Fibroblast of lung (primary cell): ENCODE measurements at places on chromosomes 11 and 22. TPM values are rescaled to one million over a fixed set of nuclear protein-coding genes. Genes with fewer than 3 reads are reported as not detected.

SCN2B gene
- total RNA-seq = 4.9 and 7.3 TPM in 2 replicates

DNA sequence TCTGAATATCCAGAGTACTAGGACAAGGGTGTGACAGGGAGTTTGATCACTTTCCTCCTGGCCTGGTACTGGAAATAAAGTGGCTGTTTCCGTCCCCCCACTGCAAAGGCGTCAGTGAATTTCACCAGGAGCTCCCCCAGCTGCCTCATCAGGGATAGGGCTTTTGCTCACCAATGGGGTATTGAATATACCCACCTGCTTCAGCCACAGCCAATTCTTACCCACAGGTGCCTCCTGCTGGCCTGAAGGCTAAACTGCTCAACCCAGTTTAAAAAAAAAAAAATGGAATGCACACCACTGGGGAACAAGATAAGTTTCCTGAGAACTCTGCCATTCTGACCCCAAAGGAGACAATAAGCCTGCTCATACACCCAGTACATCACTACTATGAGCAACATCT is 65.3 kb upstream of the MS4A8 start:
- DNase-seq = no peak

GRCh38 chr11:127931803-127932202 is 655.6 kb downstream of the ETS1 start:
- no peak for DNase-seq

DNA sequence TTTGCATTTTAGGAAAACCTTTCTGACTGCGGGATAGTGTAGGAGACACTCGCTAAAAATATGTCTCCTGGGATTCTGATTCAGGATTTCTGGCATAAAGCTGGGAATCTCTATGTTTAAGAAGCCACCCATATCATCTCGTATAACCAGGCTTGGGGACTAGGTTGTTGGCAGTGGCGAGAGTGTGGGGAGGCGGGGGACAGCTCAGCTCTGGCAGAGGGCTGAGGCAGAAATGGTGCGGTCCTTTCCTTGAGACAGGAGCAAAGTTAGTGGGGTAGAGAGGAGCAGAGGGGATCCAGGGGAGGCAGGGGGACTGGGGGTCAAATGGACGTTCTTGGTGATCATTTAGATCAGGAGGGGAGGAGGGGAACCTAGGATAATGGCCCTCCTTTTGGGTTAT is 74.3 kb downstream of the TEAD1 start:
- DNase-seq = no peak

GRCh38 chr11:15883455-15883920 is 472.9 kb downstream of the SOX6 start:
- DNase-seq = peak; percentile 23

- DNase-seq = no peak
Observed at GRCh38 chr11:61806785-61807184, 10.0 kb downstream of the FADS1 start.

DNA sequence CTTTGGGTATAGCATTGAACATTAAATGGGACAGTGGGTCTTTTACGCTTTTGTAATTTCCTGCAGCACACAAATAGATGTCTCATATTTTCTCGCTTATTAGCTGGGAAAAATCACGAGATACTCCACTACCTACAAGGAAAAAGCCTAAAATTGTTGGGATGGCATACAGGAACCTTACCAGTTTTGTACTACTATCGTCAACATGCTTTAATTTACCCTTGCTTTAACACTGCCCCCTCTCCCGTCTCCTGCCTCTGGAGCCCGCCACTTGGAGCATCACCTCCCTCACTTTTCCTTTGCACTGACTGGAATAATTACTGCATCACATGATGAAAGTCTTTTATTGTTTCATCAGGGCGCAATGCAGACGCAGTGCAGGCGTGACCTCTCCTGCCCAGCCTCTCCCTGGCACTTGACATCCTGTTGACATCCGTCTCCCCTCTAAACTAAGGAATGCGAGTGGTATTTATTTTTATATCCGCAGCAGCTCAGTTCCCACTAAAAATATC is 1.0 kb upstream of the FNBP4 start:
- peak; percentile 68 for DNase-seq

GRCh38 chr22:36715647-36716046 is 12.1 kb upstream of the CACNG2 start:
- DNase-seq = no peak

CARD16 gene
- total RNA-seq = 102 and 143 TPM in 2 replicates

GRCh38 chr22:47564158-47564450 is 801.7 kb downstream of the TBC1D22A start:
- no peak for DNase-seq

RAB38 gene
- total RNA-seq = 4.9 and 10.1 TPM in 2 replicates

DNA sequence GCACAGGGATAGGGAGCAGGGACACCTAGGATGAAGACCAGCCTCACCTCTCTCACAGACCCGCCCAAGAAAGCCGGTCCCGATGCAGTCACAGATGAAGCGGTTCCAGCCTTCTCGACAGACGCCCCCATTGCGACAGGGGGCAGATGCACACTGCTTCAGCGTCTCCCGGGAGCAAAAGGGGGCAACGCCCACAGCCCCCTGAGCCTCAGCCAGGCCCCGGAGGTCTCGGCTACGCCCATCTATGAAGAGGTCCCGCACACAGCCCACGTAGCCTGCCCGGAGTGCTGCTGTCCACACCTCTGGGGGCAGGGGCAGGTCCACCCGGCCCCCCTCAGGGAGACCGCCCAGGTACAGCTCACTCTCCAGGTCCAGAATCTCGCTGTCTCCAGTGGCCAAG is 62.3 kb downstream of the NRXN2 start:
- no peak for DNase-seq

DNA sequence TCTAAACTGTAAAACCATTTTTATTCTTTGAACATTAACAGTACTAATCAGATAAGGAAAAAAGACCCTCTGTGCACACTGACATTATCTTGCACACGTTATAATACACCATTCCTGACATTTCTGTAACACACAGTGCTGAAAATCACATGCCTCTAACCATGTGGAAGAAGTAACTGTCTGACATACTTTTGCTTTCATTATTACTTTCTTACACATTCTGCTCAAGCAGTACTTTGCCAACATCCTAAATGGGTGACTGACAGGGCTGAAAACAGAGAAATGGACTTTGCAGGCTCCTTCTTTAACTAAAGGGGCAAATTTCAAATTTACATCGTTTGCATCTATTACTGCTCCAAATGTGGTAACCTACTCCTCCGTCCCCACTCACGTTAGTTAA is 22.8 kb upstream of the TP53AIP1 start:
- DNase-seq = peak; percentile 12

APOBEC3A gene
- total RNA-seq = not detected in 2 replicates

ACTN3 gene
- under 0.01 TPM in 1 of 2 replicates, not detected in the other for total RNA-seq

- DNase-seq = peak; percentile 40
Observed at GRCh38 chr11:84164728-84165127, 878.6 kb upstream of the CCDC90B start.

DNA sequence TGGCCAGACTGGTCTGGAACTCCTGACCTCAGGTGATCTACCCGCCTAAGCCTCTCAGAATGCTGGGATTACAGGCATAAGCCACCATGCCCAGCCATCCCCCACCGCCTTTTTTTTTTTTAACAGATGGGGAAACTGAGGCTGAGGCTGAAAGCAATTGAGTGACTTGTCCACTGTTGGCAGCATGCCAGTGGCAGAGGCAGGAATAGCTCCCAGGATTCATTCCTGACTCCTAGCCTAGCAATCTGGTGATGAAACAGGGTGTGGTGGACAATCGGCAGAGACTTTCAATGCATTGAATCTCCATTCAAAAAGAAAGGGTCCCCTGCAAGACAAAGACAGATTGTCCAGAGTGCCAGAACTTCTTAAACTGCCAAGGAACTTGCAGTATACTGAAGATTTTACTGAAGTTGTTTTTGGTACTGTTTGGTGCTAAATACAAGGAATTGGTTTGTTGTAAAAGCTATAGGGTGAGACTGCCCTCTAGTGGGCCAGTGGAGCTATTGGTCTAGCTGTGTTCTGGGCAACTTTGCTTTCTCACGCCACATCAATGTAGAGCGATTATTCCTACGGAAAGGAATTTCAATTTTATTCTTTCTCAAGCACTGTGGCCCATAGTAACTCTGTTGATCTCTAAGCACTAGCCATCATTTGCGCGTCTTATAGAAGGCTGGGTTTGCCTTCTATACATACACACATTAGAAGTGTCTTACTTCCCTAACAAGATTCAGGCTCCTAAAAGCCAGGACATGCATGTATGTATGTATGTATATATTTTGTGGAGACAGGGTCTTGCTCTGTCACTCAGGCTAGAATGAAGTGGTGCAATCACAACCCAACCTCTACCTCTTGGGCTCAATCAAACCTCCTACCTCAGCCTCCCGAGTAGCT is 21.0 kb downstream of the C22orf31 start:
- DNase-seq = peak; percentile 93

SMTNL1 gene
- total RNA-seq = not detected in 2 replicates

DNA sequence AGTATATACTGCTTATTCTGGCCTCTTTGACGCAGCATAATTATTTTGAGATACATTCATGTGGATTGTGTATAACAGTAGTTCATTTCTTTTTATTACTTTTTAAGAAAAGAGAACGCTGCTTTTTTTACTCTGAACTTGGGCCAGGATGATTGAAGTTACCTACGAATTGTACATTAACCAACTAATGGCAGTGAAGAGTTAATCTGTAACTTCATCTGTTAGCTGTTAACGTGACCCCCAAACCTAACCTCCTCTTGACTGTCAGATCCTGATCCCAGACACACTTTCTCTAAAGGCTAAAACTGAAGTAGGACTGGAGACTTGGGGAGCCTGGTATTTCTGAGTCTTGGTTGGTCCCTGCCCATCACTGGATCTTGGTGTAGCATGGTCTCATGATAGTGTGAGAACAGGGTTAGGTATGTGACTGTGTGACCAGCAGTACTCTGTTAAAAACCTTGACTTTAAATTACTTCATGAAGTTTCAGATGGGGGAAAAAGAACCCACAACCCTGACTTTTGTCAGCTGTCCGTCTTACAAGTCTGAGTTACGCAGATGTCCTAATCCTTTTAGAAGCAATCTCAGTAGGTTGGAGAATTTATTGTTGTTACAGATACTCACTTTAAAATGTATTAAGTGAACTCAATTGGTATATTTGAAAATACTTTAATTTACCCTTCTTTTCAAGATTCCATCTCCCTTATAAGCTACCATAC is 39.4 kb downstream of the C22orf31 start:
- DNase-seq = no peak

MUC5AC gene
- total RNA-seq = not detected in 2 replicates

DNA sequence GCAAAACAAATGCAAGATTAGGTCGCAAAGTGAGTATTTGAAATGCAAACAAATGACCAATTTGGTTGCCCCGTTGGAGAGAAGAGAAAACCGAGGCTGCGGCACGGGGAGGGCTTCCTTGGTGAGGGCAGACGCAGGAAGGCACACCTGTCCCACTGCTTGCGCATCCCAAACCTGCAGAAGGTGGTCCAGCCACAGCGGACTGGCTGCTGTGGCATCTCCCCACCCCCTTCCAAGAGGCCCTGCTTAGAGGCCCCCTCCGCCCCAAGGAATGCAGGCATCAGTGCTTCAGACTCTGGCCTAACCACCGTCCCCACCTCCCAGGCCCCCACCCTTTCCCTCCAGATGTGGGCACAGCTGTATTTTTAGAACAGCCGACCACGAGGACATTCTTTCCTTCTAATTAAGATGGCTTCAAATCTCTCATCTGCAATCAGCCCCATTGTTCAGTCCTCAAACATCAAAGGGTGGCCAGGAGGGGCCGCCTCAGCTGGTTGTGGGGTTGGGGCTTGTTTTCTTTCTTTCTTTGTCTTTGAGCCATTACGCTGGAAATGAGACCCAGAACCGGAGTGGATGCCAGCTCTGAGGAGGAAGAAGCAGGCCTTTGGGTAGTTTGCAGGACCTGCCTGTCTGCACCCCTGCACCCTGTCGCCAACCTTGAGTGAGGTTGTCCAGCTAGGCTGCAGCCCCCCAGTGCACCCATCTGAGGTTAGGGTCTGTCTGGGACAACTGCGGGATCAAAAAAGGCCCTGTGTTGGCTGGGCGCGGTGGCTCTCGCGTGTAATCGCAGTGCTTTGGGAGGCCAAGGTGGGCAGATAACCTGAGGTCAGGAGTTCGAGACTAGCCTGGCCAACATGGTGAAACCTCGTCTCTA is 9.4 kb upstream of the DERL3 start:
- DNase-seq = no peak

DNA sequence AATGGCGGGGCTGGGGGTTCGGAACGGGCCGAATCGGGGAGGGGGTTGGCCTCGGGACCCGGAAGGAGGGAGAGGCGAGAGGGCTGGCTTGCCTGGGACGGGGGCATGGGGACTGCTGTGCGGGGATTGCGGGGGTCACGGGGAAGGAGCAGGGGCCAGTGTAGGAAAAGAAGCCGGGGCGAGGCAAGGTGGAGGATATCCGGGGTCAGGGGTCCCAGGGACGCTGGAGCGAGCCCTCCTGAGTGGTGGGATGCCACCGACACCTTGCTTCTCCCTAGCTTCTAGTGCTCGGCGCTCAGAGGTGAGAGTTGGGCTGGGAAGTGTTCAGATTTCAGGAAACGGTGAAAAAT is 426 bp upstream of the GDPD5 start:
- no peak for DNase-seq

GRCh38 chr22:33597274-33597985 is 322.8 kb downstream of the LARGE1 start:
- DNase-seq = no peak

DNA sequence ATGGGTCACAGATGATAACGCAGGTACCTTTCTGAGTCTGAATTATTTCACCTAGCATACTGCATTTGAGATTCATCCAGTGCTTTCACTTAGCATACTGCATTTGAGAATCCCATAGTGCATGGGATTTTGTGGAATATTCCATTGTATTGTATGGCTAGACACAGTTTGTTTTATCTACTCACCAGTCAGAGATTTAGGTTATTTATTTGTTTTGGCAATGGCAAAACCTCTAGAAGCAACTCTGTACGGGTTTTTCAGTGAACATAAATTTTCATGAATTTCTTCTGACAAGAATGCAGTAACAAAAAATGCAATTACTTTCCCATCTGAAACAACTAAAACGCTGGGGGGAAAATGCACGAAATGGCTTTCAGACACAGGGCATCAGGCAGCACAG is 24.3 kb downstream of the SCN4B start:
- DNase-seq = no peak

BRSK2 gene
- total RNA-seq = 0.26 and 0.33 TPM in 2 replicates

DNA sequence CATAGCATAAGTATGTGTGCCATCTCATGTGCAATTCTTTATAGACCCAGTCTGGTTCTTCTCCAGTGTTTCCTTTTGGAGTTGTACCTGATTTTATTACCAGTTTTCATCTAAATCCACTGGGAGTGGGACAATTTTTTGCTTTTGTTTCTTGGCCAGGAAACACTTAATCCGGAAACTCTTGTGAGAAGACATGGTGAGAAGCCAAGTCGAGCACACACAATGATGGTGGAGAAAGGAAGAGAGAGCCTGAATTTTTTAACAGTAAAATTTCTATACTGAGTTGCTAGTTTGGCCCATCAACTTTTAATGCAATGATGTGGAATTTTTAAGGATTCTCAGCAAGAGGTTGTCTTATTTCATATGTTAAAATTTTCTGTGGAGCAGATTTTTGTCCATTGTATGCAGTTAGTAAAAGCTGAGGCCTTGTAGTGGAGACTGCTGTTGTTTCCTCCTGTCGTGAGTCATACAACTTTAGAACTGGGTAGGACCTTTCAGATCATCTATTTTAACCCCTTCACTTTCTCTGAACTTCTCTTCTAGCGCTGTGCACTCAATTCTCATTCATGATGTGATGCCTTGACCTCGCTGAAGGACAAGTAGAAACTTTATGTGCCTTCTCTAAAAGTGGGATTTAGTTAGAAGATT is 17.1 kb downstream of the FAR1 start:
- no peak for DNase-seq

- DNase-seq = no peak
Observed at GRCh38 chr11:111310723-111311122, 12.4 kb downstream of the POU2AF3 start.

GRCh38 chr22:44582016-44582415 is 84.0 kb upstream of the RTL6 start:
- no peak for DNase-seq

CDKN1C gene
- total RNA-seq = 31.1 and 31.5 TPM in 2 replicates

GRCh38 chr11:8283465-8284230 is 20.0 kb upstream of the LMO1 start:
- DNase-seq = peak; percentile 21
